ENCODE measurements at places on chromosomes 1 and 21.

DNA sequence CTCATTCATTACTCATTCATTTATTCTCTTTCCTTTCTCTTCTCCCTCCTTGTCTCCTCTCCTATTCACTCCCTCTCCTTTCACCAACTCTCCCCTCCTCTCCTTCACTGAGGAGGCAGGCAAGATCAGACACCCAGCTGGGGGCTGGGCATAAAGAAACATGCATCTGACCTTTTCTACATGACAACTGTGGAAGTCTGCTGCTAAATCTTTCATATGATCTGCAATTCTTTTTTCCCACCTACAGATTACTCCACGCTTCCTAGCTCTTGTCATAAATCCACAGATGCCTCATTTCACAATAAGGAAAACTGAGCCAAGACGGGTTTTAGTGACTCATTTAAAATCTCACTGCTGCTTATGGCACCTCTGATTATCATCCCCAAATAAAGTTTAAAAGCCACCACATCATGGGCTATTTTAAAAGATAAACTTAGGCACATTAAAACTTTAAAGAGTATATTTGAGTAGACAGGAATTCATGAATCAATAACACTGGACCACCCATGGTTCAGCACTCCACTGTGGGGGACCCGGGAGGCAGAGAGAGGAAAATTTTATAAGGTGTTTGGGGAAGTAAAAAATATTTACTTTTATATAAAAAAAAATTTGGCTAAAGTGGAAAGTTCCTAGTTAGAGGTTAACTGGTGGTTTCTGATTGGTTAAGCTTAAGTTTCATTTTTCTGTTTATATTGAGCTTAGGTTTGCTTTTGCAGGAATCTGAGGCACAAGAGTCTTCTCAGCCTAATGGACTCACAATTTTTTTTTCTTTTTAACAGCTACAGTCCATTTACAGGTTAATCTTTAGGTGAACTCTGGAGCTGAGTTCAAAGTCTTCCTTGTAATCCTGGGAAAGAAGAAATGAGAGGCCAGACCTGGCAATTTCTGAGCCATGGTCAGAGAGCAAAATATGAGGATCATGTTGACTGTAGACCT lies 55.8 kb upstream of the DNAH14 start:
- no peak for DNase-seq

DNA sequence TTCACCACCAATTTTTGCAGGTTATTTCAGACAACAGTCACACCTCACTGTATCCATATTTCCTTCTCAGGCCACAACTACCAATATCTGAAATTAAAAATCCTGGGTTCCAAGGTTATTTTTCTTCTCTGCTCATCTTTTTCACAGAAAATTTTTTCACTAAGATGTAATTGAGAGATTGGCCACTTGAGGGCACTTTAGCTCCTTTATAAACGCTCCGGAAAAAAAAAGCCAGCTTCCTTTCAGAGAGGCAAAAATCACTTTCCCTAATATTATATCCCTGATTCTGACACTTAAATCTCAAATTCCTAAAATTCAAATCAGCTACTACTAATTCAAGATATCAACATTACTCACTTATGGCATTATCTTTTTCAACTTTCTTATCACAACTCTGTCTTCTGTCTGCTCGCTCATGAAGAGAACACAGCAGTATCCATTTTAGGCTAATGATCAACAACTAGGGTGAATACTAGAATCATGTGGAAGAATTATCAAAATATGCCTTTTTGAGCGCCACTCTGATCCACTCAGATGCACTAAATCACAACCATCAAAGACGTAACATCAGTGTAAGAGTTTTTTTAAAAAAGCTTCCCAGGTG lies 101.4 kb upstream of the RGS1 start:
- DNase-seq = no peak

DNA sequence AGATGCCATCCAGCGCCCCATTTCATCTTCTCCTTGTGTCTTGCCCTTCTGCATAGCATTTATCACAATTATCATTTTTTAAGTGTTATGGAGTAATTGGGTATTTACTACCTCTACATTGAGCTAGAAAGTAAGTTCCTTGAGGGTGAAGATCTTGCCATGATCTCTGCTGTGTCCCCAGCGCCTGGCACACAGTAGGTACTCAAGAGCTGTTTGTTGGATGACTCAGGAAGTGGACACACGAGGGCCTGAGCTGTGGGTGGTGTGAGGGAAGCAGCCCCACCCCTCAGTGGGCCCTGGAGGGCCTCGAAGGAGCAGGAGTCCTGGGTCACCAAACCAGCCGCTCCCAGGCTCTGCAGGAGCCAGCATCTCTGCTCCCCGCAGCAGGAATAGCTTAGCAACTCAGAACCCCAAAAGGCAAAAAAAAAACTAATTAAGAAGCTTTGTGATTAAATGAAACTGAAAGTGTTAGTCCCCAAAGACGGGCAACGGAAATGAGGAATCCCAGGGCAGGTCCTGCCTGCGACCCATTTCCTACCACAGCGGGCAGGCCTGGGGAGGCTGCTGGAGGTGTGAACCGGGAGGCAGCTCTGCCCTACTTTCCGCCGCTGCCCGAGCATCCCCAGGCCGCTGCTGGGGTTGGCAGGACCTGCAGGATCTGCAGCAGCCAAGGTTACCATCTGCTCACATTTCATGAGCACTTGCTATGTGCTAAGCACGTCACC lies 87.7 kb downstream of the LACTBL1 start:
- DNase-seq = no peak

DNA sequence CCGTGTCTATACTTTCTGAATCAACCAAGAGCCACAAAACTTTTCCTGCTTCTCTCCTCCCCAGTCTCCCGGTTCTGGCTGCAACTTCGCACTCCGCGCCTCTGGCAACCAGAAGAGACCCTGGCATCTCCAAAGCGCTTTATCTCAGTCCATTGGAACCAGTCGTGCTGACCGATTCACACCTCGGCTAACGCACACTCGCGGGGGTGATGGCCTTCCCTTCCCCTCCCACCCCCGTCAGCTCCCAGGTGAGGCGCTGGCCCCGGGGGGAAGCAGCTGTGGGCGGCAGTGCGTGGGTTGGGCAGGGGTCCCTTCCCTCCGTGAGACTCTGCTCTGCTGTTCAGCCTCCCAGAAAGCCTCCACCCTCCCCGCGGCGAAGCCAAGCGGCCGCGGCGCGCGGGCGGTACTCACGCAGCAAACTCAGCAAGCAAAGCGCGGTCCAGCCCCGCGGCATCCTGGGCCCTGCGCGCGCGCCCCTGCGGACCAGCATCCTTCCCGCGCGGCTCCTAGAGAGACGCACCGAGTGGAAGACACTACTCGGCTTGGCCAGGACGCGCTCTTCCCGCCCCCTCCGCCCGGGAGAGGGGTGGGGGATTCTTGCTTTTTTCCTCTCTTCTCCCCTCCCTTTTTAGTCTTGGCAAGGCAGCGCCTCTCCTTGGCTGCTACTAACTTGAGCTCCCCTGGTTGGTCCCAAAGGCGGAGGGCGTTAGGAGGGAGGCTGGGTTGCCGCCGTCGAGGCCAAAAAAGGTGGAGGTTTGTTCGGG lies at the start of gene CD34:
Gene CD34 (minus strand): TSS at position 535 of the 764 bp plus-strand sequence. CDS start 45 bp downstream, at position 490.
- no peak for DNase-seq

- DNase-seq = no peak
Measured at GRCh38 chr1:55015731-55016620, 17.2 kb downstream of the BSND start.

- no peak for DNase-seq
Measured at GRCh38 chr21:28949318-28949717, 43.4 kb downstream of the LTN1 start.

DNA sequence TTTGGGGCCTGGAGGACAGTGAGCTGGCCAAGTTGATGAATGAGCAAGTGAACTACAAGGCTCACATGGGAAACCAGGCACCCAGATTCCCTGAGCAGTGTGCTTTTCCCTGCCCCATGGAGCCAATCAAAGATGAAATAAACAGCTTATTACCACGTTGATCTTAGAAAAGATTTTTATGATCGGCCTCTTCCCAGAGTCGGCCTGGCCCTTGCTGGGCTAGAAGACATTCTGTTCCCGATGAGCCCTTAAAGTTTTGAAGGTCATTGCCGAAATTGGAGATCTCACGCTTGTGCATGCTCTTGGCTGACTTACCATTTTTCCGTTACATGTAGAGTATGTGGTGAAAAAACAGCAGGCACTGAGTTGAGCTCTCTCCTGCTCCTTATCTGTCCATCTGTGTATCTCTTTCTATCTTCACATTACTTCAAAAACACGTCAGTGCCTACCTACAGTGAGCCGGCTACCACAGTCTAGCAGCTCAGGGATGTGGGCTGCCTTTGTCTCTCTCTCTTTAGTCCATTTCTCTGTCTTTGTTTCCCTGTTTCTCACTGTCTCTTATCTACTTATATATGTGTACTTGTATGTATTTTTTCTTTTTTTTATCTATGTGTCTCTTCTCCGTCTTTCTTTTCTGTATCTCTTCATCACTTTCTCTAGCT lies 248.8 kb upstream of the USP24 start:
- no peak for DNase-seq

DNA sequence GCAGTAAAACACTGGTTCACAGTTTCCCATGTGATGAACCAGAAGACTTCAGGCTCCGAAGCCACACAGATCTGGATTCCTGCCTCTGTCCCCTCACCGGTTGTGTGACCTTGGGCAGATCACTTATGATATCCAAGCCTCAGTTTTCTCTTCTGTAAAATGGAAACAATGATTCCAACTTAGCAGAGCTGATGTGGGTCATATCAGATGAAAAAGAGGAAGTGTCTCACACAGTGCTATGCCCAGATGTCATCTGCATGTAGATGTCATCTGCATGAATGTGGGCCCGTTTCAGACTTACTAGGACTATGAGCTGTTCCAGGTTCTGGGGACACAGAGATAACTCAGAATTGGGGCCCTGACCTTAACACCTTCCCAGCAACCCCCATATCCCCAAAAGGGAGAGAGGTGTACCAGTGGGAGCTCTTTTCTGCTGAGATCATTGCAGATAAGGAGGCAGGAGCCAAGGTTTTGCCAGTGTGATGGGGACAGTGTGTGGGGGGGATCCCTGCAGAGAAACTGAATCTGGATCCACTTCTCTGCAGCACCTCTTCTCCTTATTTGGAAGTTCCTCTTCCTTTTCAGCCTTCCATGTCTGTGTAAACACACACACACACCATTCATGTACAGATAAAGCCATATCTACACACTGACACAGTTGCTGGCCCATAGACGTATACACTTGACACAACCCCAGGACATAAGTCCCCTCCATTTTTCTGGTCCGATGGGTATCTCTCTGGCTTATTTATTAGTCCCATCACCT lies 5.0 kb upstream of the ADGRB2 start:
- no peak for DNase-seq

- DNase-seq = no peak
Measured at GRCh38 chr21:34333121-34333739, 30.6 kb upstream of the KCNE2 start.

All from activated effector memory CD4-positive, alpha-beta T cell treated with Interleukin-2 at 50 U/mL for 16 hours (primary cell).